Epithelial cell of prostate (primary cell): ENCODE measurements at places on chromosomes 2 and 18.

GRCh38 chr2:234587341-234588053 is 90.6 kb upstream of the ARL4C start:
- DNase-seq: no peak

GRCh38 chr18:79026491-79026890 is 42.7 kb upstream of the ATP9B start:
- DNase-seq: no peak

DNA sequence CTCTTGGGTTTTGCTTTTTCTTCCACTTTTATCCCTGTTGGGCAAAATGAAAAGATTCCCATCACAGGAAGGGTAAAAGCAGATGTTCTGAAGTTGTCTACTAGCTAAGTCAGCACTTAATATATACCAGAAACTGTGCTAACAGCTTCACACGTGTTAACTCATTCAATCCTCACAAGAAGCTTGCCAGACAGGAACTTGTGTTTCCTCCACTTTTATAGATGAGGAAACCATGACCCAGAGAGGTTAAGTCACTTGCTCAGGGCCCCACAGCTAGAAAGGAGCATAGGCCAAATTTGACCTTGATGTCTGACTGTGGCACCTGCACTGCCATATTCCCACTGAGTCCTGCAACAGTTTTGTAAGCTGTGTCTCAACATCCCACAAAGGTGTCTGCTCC is 76.8 kb upstream of the EPC2 start:
- no peak for DNase-seq

DNA sequence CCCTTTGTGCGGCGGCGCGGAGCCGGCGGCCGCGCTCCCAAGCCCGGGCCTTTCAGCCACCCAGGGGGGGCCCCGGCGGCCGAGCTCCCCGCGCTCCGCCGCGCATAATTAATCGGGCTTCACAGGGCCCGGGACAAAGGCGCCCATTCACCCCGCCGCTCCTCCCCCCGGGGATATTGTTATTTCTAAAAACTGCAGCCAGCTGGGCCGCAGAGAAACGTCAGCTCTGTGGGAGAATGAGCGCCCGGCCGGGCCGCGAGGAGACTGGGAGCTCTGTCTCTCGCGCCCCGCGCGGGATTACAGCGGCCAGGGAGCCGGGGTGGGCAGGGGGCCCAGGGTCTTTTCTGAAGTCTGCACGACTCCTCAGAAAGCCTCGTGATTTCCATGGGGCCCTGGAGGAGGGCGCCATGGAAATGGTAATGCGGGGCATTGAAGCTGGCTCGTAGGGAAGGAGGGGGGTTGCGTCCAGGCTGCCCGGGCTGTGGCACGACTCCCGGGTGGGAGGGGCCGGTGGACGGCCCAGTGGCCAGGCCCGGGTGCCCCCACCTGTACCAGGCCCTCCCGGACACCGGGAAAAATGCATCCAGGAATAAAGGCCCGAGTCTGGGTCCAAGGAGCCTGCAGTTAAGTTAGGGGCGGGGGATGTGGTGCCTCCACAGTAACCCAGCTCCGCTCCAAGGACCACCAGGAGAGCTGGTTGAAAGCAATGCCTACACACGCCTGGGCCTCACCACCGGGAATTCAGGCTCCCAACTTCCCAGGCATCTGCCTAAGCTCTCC is 125.3 kb downstream of the ZFP36L2 start:
- DNase-seq: no peak

DNA sequence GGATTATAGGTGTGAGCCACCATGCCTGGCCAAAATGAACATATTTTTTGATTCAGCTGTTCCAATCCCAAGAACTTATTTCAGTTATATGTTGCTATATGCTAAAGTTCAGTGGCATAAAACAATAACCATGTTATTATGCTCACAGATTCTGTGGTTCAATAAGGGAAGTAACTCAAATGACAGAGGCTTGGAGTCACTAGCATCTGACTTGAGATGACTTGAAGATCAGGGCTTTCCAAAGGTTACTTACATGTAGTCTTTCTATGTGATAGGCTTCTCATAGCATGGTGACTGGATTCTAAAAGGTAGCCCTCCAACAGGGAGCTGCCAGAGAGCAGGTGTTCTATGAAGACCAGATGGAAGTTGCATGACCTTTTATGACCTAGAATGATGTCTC is 17.2 kb downstream of the CLK1 start:
- DNase-seq: no peak

DNA sequence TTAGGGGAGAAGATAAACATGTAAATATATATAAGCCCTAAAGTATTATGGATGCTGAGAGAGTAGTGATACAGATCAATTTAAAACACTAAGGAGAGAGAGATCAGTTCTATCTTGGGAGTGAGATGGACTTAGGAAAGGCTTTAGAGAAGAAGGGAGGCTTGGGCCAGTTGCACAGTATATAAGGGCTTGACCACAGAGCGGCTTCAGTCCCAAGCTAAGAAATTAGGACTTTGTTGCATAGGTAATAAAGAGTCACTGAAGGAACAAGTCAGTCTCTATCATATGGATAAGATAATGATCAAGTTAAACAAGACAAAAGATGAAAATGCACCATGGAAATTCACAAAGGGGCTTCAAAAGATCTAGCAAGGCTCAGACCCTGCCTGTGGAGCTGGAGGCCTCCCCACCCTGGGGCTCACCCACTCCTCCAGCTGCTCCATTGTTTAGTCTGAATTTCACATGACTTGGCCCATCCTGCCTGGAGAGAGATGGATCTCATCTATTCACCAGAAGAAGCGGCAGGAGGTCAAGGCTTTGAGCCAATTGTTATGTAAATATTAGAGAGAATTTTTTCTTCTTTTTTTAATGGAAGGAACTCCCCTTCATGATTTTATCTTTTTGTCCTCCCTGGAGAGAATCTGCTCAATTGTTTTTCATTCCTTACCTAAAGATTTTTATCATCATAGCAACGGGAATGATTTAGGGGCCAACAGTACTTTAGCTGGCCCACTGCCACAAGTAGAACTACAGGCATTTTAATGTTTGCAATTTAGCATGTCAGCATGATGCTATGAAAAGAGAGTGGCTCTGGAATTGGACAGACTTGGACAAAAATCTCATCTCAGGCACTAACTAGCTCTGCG is 44.0 kb downstream of the GYPC start:
- no peak for DNase-seq

DNA sequence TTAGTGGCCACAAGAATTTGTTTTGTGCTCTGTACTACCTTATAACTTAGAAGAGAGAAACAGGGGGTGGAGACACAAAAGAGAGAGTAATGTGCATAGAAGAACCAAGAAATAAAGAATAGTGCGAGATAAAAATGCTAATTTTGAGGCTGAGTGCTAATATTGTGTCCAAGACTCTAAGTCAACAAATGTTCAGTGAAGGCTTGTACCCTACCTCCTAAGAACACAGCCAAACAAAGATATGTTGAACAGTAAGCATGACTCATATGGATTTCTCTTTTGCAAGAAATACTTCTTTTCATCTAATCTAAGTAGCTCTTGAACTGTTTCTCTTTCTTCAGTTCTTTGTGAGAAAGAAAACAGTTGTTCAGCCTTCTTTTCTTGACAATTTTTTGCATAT is 45.2 kb downstream of the GAREM1 start:
- no peak for DNase-seq

DNA sequence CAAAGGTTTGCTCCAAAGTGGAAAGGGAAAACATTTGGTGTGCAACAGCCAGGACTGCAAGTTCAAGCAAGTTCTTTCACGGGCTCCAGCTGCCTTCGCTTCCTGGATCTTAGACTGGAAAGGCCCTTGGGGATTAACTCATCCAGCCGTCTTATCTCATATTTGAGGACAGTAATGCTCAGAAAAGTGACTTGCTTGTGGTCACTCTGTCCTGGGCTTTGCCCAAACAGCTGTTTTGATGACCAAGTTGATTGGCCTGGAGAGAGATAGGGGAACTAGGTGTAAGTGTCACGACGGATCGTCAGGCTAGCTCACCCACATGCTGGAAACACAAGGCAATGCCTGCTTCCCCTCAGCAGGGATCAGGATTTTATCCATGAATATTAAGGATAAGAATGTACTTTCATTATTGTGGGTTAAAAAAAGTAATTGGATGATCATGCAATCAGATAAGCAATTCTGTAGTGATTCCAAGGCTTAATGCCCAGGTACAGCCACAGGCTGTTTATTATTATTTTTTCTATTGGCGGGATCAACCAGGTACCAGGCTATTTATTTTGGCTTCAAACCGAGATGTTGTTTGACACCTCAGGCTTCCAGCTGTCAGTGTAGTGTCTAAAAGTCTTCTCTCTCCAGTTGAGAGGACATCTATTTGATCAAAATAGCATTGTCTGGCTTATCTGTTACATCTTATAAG is 162.5 kb upstream of the EPAS1 start:
- DNase-seq: peak; percentile 31

DNA sequence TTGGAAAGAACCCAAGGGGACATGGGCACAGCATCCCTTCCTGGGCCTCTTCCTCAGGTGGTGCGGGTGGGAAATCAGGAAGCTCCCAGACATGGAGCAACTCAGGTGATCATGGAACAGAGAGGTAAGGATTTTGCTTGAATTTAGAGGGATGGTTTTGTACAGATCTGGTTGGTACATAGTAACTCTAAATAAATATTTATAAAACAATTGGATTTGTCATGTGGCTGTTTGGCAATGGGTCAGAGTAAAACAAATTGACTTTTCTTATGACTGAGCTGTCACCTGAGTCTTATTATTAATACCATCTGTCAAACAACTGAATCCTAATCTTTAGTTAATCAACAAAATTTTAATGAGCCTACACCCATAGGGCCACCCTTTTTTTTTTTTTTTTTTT is 19.4 kb upstream of the TMEM178A start:
- no peak for DNase-seq

DNA sequence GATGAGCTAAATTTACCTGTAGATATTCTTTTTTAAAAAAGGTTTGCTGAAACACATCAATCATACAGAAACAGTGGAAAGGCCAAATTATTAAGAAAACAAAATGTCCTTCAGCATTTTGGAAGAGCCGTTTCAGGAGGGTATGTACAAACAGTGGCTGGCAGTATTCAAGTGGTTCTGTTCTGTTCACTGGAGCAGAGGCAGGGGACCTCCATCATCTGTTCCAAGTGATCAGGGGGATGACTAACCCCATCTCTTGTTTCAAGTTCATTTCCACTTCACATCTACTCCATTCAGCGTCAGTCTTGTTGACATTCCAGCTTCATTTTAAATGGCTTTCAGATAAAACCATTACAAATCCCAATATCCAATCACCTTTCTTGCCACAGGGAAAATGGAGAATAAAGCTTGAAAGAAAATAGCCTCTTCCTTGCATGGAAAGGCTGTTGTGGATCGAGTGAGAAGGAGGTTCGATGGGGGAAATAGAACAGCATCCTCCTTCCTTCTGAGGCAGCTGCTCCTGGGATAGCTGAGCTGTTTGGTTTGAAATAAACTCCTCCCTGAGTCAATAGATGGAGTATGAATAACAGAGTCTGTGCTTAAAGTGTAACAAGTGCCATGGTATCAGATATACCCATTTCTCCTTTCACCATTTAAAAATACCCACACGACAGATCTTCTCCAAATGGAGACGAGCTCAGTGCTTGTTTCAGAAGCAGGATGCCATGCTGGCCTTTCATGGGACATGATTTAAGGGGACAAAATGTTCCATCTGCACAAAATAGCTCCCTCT is 63.7 kb upstream of the OTOF start:
- no peak for DNase-seq

DNA sequence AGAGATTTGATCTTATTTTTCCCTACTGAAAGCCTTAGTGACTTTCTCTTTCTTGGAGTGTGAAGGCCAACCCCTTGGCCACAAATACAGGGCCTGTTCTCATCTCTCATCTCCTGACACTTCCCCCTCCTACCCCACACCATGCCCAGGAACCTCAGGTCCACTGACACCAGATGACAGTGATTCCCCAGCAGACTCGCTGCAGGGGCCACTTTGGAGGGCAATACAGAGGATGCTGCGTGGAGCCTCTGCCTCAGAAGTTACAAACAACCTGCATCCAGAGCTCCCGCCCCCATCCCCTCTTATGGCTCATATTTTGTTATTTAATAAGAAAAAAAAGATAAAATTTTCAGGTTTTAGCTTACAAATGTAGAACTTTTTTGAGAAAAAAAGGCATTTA is 70.1 kb upstream of the LGALSL start:
- DNase-seq: no peak

DNA sequence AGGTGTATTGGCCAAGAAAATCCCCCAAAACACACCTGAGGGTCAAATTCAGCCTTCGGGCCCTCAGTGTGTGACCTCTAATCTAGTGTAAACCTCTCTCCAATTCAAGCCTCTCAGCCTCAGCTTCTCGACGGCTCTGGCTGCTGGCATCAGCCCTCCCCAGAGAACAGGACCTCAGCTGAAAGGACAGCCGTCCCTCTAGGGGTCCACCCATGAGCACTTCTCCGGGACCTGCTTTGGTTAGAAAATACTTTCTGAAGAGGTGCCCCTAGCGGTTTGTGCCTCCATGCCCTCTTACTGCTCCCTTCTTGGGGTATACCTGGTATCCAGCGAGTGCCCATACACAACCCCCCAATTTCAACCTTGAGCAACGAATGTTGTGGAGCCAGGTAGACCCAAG is 48.8 kb downstream of the INHBB start:
- no peak for DNase-seq

DNA sequence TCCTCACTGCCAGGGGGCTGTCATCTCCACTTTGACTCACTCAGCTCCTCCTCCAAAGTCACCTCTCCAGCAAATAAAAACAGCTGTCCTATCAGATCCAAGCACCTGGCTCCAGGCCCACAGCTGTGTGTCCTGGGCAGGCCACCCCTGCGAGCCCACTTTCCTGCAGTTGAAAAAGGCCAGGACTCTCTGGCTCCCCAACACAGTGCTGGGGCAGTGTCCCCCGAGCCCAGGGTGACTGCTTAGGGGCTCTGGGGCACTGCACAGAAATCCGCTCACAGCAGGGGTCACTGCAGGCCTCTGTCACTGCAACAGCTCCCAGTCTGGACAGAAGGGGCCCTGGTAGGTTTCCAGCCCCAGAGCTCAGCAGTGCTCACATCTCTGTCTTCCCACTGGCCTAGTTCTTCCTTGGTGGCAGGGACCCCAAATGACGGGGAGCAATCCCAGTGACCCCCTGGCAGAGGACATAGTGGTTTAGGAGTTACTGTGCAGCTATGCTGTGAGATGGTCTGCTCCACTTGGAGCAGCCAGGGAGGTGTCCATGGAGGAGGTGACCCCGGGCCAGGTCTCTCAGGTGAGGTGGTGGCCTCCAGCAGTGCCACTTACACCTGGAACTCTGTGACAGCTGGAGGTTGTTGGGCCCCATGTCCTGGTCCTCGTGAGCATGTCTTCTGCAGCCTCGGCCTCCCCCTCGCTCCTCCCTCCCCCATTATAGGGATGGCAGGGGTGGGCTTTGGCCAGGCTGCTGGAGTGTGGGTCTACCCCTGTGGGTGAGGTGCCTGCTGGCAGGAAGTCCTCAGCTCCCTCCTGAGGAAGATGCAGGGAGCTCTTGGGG is 35.5 kb downstream of the HS6ST1 start:
- DNase-seq: no peak

GRCh38 chr18:6649421-6650126 is 79.9 kb upstream of the ARHGAP28 start:
- DNase-seq: no peak
